B cell (primary cell): ENCODE measurements at places on chromosomes 4 and X.

DNA sequence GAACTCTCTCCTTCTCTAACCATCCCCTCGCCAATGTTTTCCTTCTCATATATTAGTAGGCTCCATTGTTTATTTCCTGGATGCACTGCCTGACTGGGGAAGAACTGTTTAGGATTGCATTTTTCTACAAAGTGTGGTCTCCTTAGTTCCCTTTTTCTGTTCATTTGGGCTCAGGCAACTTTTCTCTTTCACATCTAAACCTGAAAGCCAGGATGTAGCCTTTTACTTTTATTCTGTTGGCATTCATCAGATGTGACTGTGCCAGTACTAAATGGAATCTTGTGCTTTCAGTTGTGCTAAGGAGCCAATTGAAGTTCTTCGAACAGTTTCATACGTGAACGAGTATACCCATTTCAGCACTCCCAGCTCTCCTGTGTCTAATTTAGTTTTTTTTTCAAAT, 59.8 kb downstream of the DDIT4L start:
- no peak for DNase-seq

GRCh38 chr4:111506706-111507105, 638.5 kb upstream of the FAM241A start:
- no peak for DNase-seq

DNA sequence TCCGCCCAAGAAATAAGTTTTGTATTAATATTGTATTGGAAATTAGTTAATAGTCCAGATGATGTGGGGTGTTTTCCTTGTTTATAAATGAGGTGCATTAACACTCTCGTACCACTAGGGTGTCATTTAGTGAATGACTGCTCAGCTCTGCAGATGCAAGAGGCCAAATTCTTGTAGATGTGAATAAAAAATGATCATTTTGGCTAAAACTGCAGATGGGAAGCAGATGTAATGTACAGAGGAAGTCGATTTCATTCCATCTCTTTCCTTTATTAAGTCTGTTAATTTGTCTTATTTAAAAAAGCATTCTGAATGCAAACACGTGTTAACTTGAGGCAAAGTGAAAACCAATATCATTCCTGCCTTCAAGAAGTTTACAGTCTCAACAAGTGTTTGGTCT, 108.1 kb downstream of the DHX15 start:
- peak; percentile 16 for DNase-seq

DNA sequence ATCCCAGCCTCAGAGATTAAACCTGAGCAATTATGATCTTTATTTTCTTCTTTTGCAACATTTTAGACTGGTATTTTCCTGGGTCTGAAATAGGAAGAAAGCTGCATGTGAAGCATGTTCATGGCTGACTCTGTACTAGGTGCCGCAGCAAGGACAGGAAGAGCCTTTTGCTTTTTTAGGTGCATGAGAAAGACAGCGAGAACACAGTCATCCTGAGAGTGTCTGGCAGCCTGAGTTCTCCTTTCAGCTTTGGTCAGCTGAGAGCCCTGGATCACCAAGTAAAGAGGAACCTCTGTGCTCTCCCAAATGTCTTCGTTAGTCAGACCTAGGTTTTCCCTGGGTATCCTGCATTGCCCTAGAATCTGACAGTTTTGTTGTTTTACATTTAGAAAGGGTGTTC, 29.8 kb downstream of the FAM149A start:
- peak; percentile 16 for DNase-seq

DNA sequence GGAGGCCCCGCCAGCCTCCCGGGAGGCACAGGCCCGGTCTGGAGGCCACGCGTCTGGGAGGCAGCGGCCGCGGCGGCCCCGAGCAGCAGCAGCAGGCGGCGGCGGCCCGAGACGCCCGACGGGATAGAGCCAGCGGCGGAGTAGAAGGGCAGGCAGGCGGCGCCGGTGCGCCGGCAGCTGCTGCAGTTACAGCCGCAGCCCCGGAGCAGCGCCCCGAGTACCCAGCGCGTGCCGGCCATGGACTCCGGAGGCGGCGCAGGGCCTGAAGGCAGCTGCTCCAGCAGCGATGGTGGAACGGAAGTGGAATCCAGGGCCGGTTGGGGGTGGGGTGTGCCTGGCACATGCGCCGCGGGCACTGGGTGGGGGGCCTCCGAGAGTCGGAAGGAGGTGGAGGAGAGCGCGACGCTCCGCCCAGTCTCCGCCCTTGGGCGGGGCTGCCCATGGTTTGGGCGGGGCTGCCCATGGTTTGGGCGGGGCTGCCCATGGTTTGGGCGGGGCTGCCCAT, at the start of gene GRSF1:
GRSF1 (minus strand) TSS at position 302 of the 505 bp plus-strand sequence; CDS start at position 239, 63 bp downstream.
- DNase-seq = peak; percentile 95

GRCh38 chrX:44974451-44974850, 101.5 kb downstream of the KDM6A start:
- DNase-seq = no peak

- no peak for DNase-seq
Observed at GRCh38 chrX:3393178-3393577, 46.7 kb upstream of the MXRA5 start.

DNA sequence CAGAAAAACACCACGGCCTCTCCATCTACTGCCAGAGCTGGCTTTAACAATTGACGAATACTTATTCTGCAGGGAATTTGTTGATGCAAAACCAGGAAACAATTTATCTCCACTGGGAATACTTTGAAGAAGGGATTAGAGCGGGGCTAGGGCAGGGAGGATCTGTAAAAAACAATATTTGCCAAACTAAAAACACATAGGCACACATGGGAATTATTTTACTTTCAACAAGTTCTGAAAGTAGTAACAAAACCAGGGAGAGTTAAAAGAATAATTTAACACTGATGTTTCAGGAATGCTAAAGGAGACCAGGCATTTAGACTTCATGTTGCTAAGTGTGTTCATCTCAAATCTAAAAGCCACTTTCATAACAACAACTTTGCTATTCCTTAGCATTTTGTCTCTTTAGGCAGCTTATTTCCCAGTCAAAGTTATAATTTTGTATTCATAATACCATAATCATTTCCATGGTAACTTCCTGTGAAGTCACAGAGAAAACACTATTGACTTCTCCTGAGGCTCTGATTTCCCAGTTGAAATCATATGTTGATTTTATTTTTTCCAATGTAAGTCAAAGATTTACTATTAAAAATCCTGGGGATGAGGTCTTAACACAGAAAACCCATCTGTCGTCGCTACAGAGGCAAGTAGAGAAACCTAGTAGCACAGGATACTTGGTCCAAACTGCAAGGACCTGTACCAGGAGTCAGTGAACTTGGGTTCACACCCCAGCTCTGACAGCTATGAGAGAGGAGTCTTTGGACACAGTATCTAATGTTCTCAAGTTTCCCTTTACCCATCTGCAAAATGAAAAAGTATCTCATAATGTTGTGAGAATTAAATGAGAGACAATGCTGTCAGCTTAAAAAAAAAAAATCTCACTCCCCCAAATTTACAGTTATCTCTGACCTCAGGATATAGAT, 69.3 kb downstream of the SH3RF1 start:
- no peak for DNase-seq

- DNase-seq = no peak
Observed at GRCh38 chrX:75638332-75638731, 115.5 kb upstream of the ZDHHC15 start.

DNA sequence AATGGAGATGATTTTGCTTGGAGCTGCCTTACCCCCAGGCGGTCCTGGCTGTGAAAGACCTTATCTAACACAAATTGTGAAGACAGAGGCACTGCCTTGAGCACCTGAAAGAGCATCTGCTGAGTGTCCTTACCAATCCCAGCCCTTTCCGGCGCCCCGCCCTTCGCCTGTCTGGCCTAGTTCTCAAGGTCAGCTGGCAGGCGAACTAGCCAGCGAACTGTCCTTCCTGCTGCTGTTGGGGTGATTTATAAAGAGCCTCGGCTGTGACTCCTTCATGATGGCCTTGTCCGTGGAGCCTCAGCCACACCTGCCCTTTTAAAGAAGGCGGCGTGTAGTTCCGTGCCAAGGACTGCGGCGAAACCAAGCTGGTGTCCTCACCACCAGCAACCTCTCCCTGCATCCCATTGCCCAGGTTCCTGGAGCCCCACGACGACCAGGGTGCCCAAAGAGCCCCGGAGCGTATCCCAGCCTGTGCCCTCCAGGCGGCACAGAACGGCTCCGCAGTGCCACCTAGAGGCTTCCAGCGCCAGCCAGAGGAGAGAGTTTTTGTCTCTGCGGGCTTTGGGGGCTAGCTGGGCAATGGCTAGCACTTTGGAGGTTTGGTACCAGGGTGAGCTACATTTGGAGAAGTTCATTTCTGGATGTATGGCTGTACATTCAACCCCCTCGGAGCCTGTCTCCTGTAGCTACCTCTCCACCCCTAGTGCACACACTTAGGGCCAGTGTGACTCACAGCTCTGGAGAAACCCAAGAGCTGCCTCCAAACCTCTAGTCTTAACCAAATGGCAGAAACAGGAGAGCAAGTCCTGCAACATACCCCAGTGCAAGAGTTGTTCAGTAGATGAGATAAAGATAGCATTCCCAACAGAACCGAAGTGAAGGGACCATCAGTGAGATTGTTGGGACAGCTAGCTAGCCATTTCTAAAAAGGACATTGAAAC, 36.8 kb upstream of the VMA21 start:
- peak; percentile 27 for DNase-seq

- no peak for DNase-seq
Observed at GRCh38 chrX:140065961-140066662, 100.8 kb upstream of the CXorf66 start.

DNA sequence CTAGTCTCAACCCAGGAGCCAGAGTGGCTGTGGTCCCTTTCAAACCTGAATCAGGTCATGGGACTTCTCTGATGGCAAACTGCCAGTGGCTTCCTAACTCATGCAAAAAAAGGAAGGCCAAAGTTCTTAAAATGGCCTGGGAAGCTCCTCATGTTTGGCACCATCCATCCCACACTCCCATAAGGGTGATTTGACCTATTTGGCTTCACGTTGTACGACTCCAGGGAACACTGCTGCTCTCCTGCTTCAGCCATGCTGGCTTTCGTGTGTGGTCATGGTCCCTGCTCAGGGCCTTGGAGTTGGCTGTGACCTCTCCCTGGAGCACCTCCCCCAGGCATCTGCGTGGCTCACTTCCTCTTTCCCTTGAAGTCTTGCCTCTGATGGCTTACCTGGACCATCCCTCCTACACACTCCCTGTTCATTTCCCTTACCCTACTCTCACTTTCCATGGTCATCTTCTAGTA, 12.8 kb upstream of the TMSB4X start:
- DNase-seq = no peak

GRCh38 chrX:80306007-80306406, 114.2 kb upstream of the TENT5D start:
- no peak for DNase-seq

DNA sequence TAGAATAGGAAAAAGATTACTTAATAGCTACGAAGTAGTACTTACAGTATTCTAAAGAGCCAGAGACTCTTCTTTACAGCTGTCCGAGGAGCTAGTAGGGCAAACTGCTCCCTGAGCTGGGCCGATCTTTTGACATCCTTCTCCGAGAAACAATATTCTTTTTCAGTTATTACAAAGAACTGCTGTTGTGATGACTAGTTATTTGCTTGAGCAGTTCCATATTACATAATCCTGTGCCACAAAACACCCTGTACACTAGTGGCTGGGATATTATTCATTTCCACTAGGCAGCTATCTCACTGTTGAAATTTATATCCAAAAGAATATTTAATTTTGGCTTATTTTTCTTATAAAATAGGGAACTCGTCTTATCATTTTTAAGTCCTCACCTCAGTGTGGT, 278.3 kb downstream of the CHIC1 start:
- DNase-seq = no peak

DNA sequence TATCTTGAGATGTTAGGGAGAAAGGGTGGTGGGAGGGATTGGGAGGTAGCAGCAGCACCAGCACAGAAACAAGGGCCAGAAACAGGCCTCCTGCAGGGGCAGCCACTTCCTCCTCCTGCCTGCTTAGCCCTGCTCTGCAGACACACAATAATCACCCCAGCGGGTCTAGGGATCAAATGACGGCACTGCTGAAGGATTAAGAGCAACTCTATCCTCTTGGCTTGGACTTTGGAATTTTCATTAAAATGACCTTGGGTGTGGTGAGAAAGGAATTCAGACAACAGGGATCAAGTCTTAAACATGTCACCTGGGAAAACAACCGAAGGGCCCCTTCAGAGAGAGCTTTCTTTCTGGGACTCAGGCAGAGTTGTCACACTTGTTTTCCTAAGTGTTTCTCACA, 353.4 kb downstream of the SPRY1 start:
- DNase-seq = no peak

DNA sequence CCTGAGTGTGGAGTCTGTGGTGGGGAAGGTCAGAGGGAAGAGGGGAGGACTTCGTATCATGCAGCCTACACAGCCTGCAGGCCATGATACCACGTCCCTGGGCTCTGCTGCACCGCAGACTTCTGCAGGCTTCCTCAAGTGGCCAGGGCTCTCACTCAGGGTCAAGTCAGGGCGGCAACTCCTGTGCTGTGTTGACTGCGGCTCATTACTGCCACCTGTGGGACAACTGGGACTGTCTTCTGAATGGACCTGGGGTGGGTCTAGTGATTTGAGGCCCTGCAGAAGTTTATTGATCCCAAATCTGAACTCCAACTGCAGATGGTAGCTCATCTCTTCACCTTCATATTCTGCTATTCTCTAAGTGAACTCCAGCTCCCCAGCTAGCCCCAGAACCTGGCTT, 167.1 kb downstream of the NSUN7 start:
- peak; percentile 26 for DNase-seq

- DNase-seq = no peak
Observed at GRCh38 chr4:6873291-6873690, 36.3 kb upstream of the TBC1D14 start.
